DMS79 (cell line): ENCODE measurements at places on chromosomes 16 and 17.

- DNase-seq, result peak; percentile 5
These were observed 95.7 kb downstream of the ABCC6 start for GRCh38 chr16:16127469-16128116.

- no peak for DNase-seq
These were observed 138.8 kb upstream of the CRHR1 start for GRCh38 chr17:45645330-45645729.

DNA sequence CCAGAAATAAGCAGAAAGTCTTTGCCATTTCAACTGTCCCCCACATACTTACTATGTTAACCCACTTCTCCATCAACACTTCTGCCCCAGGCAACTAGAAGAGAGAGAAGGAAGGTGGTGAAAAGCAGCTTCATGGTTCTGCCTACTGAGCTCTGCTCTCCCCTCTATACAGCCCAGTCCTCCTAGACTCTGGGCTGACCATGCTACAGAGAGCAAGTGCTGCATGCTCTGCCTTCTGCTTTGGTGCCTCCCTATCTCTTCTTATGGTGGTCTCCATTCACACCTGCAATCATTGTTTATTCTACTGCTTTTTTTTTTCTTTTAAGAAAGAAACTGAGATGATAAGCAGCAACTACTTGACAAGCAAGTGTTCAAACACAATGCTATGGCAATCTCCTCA is 20.3 kb upstream of the CD300E start:
- DNase-seq, result no peak

DNA sequence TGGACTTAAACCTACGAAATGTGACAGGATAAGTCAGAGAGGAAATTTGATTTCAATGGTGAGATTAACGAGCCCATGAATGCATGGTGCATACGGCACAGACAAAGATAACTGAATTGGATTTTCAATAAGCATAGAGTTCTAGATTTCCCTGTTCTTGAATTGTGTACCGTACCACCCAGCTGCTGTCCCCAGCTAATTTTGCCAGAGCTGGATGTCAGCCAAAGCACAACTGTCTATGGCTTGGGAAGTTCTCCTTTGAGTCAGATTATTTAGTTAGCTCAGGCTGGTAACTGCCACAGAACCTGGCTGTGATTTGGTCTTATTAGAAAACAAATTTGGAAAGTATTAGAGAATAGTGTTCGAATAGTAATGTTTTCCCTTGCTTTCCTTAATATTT is 143.1 kb downstream of the CDH13 start:
- DNase-seq, result no peak

GRCh38 chr16:69395859-69396186 is 10.0 kb upstream of the TERF2 start:
- no peak for DNase-seq

- DNase-seq, result no peak
These were observed 253.8 kb upstream of the CDH11 start for GRCh38 chr16:65375651-65376050.
